ENCODE measurements at places on chromosomes 7 and 10. TPM values are rescaled to one million over a fixed set of nuclear protein-coding genes. Genes with fewer than 3 reads are reported as not detected.

- no peak for DNase-seq
Observed at GRCh38 chr7:1454542-1454941, 4.7 kb downstream of the MICALL2 start.

The CDHR1 gene
- total RNA-seq = not detected

GRCh38 chr7:23380556-23380955 is 81.4 kb downstream of the MALSU1 start:
- DNase-seq = no peak

The UPK3B gene
- 0.11 TPM for total RNA-seq

DNA sequence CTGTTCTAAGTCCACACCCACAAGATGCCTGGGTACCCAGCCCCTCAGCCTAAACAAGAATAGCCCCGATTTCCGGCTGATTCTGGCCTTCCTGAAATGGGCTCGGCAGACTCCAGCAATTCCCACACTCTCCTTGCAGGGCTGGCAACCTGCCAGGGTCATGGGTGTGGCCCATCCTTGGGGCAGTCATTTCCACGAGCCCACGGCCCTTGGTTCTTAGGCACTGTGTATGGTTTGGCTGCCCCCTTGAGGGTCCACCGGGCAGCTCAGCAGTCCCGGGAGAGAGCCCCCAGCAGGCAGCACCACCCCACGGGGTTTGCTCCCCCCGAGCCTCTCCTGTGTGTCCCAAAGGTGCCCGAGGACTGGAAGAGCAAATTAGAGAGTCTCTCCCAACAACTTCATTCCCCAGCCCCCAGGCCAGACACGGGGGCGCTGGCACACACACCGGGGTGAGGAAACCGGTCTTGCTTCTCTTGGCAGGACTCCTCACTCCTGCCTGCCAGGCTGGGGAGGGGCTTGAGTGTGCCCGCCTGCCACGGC is 142.2 kb downstream of the EMX2 start:
- DNase-seq = peak; percentile 83

DNA sequence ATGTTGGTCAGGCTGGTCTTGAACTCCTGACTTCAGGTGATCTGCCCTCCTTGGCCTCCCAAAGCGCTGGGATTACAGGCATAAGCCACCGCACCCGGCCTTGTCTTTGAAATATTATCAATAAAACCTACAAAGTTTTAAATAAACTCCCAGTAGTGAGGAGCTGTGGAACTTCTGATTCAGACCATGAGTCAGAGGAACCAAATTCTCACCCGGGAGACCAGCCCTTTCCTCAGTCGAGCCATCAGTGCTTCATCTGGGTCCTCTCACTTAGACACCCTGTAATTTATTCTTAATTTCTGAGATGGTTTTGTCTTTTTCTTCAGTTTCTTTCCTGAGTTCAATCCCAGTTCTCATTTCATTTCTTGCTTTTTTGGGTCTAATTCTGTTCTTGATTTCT is 68.6 kb downstream of the DYNC2I1 start:
- DNase-seq = peak; percentile 73

GRCh38 chr10:1576467-1577372 is 160.6 kb downstream of the ADARB2 start:
- no peak for DNase-seq

The PDZD7 gene
- total RNA-seq = not detected

GRCh38 chr7:155591055-155591775 is 44.9 kb upstream of the CNPY1 start:
- no peak for DNase-seq

GRCh38 chr10:95295031-95295755 is 4.4 kb upstream of the PDLIM1 start:
- peak; percentile 78 for DNase-seq

DNA sequence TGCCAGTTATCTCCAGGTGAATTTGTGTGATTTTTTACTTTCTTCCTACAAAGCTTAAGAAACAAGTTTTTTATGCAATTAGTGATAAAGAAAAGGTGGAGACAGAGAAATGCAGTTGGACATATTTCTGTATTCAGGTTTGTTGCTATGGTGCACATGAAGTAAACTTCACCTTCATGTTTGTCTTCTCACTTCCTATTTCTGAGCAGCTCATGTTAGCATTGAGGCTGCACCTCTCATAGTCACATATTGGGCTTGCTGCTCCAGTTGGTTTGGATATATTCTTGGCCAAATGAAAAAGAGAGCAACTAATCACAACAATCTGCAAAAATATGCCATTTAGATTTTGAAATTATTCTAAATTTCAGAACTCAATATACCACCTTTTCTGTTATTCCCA is 475.6 kb upstream of the ZWINT start:
- no peak for DNase-seq

The TRIM4 gene
- total RNA-seq = 34.5 TPM

- no peak for DNase-seq
Observed at GRCh38 chr10:11387044-11387443, 224.4 kb downstream of the USP6NL start.

The FAM241B gene
- total RNA-seq = not detected

The GBX1 gene
- not detected for total RNA-seq

All from GM23248 (cell line).